ENCODE measurements at places on chromosomes 16 and 17. TPM values are rescaled to one million over a fixed set of nuclear protein-coding genes. Genes with fewer than 3 reads are reported as not detected.

Gene KRT39
- not detected for total RNA-seq

Gene SMIM36
- total RNA-seq: not detected

Gene COPZ2
- 49.2 TPM for total RNA-seq

Gene DNAI2
- total RNA-seq: not detected

Gene AOC3
- total RNA-seq: 8.3 TPM

Gene OTOA
- total RNA-seq: not detected

Gene PPL
- 14.9 TPM for total RNA-seq

Gene SALL1
- total RNA-seq: 0.46 TPM

Gene TAOK1
- total RNA-seq: 48.6 TPM

Gene KRT33B
- total RNA-seq: not detected

Gene PLK1
- total RNA-seq: 1.2 TPM

Gene HS3ST2
- 0.19 TPM for total RNA-seq

Gene CDRT4
- 1.9 TPM for total RNA-seq

Gene DOC2B
- 3.4 TPM for total RNA-seq

Gene CHRNE
- 0.30 TPM for total RNA-seq

Gene CORO6
- total RNA-seq: 83.6 TPM

Gene CYB5D1
- total RNA-seq: 24.2 TPM

Gene ANKRD13B
- 9.3 TPM for total RNA-seq

Gene RAB26
- 0.43 TPM for total RNA-seq

Gene TEKT1
- total RNA-seq: not detected

Gene NTHL1
- total RNA-seq: 26.2 TPM

Gene BAHCC1
- 8.0 TPM for total RNA-seq

Gene KRTAP9-2
- not detected for total RNA-seq

Gene CNGB1
- not detected for total RNA-seq

Gene CD300LF
- not detected for total RNA-seq

Gene MC1R
- 1.1 TPM for total RNA-seq

Gene MT1E
- 109 TPM for total RNA-seq

Gene KRT12
- not detected for total RNA-seq

Gene HOXB9
- not detected for total RNA-seq

Gene TNFSF13
- 8.3 TPM for total RNA-seq

Gene EVPLL
- not detected for total RNA-seq

Gene PRR11
- total RNA-seq: 1.3 TPM

Gene TBC1D28
- total RNA-seq: not detected

Gene HSD3B7
- total RNA-seq: 6.7 TPM

Gene KRT36
- total RNA-seq: not detected

Gene MEIOC
- total RNA-seq: not detected

Gene C16orf96
- total RNA-seq: 0.11 TPM

Gene ATP2A3
- 6.0 TPM for total RNA-seq

Gene PLA2G15
- total RNA-seq: 38.1 TPM

Gene C17orf107
- 0.51 TPM for total RNA-seq

Gene CLDN7
- total RNA-seq: 0.94 TPM

Gene CDRT15
- total RNA-seq: not detected

Gene FOXF1
- 0.11 TPM for total RNA-seq

Gene KRTAP3-2
- total RNA-seq: not detected

Gene RPGRIP1L
- total RNA-seq: 2.0 TPM

Gene USP43
- total RNA-seq: not detected

Gene SNAI3
- 3.0 TPM for total RNA-seq

Gene ITGB4
- total RNA-seq: 9.4 TPM

Gene KIFC3
- 61.6 TPM for total RNA-seq

Gene KRTAP9-8
- total RNA-seq: not detected

Gene ABI3
- total RNA-seq: 5.5 TPM

Gene CNTD1
- total RNA-seq: not detected

Gene SLC13A2
- not detected for total RNA-seq
